Hippocampal formation (tissue), 2 donors: ENCODE measurements at places on chromosomes 5 and 9.

DNA sequence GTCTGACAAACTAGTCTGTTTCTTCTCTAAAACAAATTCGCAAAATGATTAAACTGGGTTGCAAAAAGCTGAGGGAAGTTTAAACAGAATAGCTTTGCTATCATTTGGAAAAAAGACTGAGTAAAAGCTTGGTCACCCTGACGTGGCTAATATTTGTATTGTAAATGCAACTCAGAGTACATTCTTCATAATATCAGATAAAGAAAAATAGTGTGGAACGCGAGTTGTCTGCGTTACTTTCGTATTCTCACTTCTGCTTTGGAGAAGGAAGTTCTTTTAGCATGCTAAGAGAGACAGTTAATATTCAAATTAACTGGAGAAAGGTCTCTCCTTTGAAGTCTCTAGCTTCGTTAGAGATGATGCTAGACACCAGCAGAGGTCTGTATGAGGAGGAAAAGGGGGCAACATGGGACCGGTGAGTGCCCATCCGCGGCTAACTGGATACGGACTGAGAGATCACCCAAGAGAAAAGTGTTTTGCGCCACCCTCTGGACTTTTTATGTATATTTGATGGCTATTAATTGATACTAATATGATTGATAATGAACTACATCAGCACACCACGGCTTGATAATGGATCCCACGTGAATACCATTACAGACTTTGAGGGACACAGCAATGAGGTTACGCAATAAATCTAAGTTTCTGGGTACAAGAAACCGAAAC, 2.9 kb upstream of the CNTRL start:
- no peak for DNase-seq

DNA sequence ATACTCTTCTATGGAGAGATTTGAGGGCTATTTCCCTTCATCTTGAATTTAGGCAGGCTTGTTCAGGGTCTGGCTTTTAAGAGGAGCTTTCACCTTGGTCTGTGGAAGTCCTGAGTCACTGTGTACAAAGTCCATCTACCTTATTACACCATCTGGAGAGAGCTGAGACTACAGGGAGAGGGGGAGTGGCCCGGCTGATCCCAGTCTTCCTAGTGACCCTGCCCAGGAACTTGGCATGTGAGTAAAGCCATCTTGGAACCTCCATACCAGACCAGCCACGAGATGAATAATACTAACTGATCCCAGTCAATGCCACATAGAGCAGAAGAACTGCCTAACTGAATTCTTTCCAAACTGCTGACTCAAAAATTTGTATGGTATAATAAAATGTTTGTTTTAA, 8.4 kb upstream of the IL6ST start:
- no peak for DNase-seq

DNA sequence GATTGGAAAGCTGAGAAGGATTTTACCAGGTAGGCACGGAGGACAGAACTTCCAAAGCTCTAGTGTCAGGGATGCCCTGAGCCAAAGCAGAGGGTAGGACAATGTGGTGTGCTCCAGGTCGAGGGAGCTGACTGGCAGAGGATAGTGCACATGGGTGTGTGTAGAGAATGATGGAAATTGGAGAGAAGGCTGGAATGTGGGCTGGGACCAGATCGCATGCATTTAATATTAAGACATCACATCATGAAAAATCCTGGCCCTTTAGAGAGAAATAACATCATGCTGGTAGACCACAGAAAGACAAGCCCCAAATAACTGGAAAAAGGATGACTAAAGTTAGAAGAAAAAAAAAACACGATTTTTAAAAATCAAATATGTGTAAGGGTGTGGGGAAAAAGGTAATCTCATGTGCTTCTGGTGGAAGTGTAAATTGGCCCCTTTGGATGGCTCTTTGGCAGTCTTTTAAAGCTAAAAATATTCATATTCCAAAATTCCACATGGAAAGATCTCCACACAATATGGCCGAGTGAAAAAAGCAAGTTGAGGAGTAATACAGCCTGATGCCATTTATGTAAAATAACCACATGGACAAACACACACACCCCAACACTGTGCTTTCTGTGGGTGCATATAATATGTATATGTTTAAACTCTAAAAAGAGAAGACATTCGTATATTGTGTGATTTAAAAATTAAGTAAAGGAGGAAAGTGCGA, 67.0 kb upstream of the TGFBR1 start:
- no peak for DNase-seq

GRCh38 chr5:32410630-32411029, 33.9 kb downstream of the ZFR start:
- no peak for DNase-seq

- DNase-seq: peak; percentile 57
Observed at GRCh38 chr9:2623288-2624050, 1.9 kb downstream of the VLDLR start.

- DNase-seq: no peak
Observed at GRCh38 chr9:22067196-22067595, 58.1 kb upstream of the CDKN2B start.

DNA sequence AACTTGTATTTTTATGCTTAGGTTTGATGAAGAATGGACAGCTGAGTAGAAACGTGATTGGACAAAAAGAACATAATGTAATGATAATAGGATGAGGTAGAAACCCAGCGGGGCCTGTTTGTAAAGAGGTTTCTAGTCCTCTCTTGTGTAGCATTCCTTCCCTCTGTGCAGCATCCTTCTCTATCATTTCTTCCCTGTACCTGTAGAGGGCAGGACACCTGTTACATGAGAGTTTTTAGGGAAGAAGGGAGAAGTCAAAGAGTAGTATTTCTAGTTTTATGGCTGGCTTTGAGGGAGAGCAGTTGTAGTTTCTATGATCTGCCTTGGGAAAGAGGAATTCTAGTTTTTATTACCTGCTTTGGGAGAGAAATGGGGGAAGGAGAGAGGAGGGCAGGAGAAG, 162.1 kb upstream of the FST start:
- no peak for DNase-seq

GRCh38 chr9:124814164-124814535, 37.2 kb downstream of the OLFML2A start:
- DNase-seq: no peak

GRCh38 chr5:159133041-159133741, 33.5 kb upstream of the EBF1 start:
- no peak for DNase-seq

GRCh38 chr5:115460472-115460871, 84.1 kb downstream of the FEM1C start:
- no peak for DNase-seq

GRCh38 chr5:172944741-172945140, 14.5 kb upstream of the RPL26L1 start:
- DNase-seq: no peak
